ENCODE measurements at places on chromosomes 12 and 14.

DNA sequence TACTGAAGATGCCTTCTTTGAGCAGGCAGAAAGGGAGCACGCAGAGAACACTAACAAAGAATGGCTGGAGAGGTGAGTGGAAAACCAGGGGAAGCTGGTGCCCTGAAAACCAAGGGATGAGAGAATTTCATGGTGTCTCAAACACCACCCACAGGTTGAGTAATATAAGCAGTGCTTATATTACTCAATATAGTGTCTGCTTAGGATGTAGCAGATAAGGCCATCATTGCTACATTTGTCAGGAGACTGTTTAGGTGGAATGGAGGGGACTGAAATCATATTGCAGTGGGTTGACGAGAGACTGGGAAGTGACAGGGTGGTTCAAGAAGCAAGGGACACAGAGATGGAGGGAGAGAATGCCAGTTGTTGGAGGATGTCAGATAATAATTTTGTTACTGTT is 20.6 kb downstream of the PKP2 start:
- DNase-seq, result no peak

- no peak for DNase-seq
Observed at GRCh38 chr12:32486158-32486557, 86.8 kb downstream of the FGD4 start.

- DNase-seq, result no peak
Observed at GRCh38 chr14:103008768-103009357, 48.5 kb downstream of the CDC42BPB start.

DNA sequence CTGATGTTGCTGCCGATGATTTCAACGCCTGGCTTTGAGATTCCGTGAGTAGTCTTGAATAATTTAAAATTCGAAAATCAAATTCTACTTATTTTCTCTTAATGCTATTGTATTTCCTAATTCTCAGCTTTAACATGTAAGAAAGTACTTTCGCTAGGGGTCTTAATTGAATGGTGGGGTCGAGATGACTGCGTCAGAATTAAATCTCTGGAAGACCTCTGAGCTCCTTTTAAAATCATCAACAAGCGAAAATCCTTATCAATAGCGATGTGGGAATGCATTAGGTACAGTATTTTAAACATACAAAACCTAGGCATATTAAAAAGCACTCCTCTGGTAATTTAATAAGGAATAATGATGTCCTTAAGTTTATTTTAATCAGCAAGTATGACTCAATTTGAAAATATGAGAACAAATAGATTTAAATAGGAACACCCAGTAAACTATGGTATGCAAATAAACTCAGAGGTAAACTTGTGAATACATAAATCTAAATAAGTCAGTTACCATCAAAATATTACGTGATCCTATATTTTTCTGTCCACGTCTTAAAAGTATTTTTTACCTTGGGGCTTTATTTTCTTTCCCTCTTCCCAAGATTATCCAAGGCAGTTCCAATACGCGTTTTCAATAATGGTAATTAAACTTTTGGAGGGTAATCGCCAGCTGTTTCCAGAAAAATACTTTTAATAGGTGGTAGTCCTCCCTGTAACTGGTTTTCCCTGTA is 1.4 kb downstream of the FOXA1 start:
- no peak for DNase-seq

- DNase-seq, result no peak
Observed at GRCh38 chr14:74429991-74430390, 4.0 kb upstream of the SYNDIG1L start.

DNA sequence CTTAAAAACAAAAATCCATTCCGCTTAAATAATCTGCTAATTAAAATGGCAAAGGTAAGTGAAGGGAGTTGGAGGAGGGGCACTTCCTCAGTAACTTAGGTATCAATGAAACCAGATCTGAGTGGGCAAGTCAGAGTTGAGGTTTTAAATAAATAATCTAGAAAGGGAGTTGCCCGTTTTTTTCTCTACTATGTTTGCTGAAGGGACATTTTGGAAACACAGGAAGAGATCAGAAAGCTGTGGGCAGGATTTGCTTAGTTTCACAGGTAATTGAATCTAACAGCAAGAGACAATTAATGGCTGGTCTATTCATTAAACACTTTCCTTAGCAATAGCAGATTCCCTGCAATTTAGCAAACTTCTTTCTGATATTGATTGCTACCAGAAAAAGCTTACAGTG is 186.0 kb upstream of the ABCD2 start:
- no peak for DNase-seq

- DNase-seq, result peak; percentile 10
Observed at GRCh38 chr12:110661337-110661972, 27.5 kb downstream of the HVCN1 start.

GRCh38 chr12:108324351-108325017 is 14.6 kb downstream of the CMKLR1 start:
- DNase-seq, result no peak

DNA sequence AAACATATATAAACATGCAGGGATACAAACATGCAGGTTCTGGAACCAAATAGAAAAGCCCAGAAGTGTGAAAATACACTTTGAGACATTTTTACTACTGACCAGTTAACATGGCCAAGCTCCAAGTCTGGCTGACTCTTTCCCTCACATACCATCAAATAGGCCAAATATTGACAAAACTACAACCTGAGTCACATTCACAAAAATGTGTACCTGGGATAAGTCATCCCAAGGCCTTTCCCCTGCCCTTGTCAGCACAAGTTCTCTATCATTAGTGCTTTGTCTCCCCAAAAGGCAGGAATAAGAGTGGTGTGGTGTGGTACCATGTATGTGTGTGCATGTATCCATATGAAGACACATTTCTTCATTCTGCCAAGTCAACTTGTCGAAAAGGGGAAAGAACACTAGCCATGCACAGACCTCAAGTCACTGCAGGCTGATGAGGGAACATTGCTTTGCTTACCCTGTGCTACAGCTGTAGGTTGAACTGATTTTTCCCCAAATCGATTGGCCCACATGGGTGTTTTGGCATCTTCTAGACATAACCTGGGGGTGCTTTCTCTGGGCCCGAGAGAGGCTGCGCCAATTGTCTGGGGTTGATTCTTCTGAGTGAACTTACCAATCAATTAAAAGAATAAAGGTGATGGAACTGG is 14.9 kb downstream of the HOXC4 start:
- DNase-seq, result no peak

DNA sequence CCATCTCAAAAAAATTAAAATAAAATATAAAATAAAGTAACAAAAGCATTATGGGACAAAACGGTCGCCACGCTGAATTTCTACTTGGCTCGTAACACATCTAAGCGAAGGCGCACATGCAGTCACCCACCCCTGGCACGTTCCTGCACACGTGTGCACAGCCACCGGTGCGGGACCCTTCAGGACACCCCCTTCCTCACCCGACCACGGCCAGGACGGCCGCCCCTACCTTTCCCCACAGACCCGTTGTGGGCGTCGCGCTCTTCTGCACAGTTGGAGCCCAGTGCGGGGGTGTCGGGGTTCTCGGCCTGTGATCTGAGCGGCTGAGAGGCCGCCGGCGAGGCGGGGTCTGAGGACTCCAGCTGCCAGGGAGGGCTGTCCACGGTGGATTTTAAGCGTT is 44.4 kb upstream of the GPR68 start:
- DNase-seq, result no peak

- DNase-seq, result no peak
Observed at GRCh38 chr14:38910092-38910491, 192.9 kb downstream of the SEC23A start.

DNA sequence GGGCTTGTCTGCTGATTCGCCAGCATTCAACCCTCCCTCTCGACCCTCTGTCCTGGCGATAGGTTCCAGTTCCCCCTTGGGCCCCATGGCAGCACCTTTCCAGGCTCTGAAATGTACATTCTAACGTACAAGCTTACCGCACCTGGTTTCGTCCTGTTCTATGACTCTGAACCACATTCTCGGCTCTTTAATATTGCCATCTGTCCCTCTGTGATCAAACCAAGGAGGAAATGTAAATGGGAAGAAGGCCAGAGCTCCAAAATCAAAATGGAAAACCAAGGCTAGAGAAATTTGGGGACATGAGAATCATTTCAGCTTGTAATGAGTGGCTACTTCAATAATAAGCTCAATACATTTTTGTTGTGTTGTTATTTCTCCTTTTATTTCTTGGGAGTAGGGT is 117.2 kb downstream of the TTC7B start:
- DNase-seq, result no peak

GRCh38 chr12:57756406-57757341 is 1.8 kb downstream of the MARCHF9 start:
- peak; percentile 66 for DNase-seq

GRCh38 chr14:64467101-64467500 is 1.8 kb downstream of the AKAP5 start:
- DNase-seq, result no peak

- DNase-seq, result no peak
Observed at GRCh38 chr12:73180734-73181133, 908.6 kb downstream of the TRHDE start.

GRCh38 chr12:79326663-79327062 is 364.1 kb downstream of the PAWR start:
- no peak for DNase-seq

GRCh38 chr14:53399057-53399456 is 245.9 kb upstream of the DDHD1 start:
- DNase-seq, result no peak

GRCh38 chr12:39935275-39935674 is 170.6 kb downstream of the SLC2A13 start:
- DNase-seq, result no peak
